Activated naive CD4-positive, alpha-beta T cell treated with Interleukin-2 at 50 U/mL for 16 hours (primary cell): ENCODE measurements at places on chromosomes 11 and 22.

DNA sequence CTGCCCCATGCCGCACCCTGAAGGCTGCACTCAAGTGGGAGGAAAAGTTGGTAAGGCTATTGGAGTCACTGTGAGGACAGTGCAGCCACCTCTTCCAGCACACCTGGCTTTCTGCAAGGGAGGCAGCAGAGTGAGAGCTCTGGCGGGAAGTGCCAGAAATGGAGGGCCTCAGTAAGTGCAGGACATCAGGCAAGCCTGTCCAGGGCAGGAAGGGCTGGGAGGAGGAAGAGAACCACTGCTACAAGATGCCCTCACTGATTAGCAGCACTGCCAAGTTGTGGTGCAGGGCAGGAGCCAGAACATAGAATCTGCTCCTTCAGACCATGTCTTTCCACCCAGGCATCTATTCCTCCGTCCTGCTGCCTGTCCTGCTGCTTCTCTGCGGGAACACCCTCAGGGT is 61.2 kb upstream of the CLTCL1 start:
- no peak for DNase-seq

GRCh38 chr11:134609361-134610115 is 197.5 kb upstream of the B3GAT1 start:
- DNase-seq, result no peak

- no peak for DNase-seq
Measured at GRCh38 chr11:116901211-116901610, 63.8 kb upstream of the APOA1 start.

DNA sequence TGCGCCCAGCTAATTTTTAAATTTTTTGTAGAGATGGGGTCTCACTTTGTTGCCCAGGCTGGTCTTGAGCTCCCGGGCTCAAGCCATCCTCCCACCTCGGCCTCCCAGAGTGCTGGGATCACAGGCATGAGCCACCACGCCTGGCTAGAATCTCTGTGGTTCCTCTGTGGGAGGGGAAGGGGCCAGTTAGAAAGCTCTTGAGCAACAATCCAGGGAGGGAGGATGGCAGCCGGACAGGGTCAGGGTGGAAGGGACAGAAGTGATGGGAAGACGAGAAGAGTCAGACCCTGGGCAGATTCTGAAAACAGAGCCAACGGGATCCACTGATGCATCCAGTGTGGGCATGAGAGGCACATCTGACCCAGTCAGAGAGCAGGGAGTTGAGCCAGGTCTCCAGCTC is 38.9 kb upstream of the MN1 start:
- no peak for DNase-seq

DNA sequence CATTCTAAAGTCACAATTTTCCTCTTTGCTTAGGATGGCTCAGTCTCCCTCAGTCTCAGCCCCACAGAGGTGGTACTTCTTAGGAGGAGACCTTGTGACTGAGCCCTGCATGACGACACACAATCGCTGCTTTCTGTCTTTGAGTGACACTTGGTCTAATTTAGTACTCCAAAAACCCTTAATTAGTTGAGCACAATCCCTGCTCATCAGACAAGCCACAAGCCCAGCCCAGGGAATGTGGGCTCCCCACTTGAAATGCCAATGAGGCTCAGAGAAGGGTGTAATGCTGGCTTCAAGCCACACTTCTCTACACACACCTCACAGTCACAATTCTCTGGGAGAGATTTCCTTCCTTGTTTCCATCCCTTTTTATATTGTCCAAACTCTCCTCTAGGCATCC is 101.8 kb downstream of the FEZ1 start:
- no peak for DNase-seq

DNA sequence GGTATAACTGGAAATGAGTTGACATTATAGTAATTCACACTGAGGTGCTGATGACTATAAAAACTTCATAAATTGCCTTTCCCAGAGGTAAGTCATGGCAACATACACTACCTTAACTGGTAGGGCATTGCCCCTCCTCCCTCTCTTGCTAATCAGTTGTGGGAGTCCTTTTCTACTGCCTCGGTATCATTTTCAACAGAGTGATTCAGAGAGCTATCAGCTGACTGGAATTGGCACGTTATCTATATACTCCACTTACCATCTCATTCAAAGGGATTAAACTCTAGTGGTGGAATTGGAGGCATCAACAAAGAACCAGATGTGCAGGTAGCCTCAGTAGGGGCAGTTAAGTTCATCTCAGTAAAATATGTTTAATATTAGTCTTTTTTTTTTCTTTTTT is 8.0 kb upstream of the NUP160 start:
- DNase-seq, result no peak
